ENCODE measurements at places on chromosomes 12 and 14. TPM values are rescaled to one million over a fixed set of nuclear protein-coding genes. Genes with fewer than 3 reads are reported as not detected.

Gene OTOGL
- total RNA-seq = 0.12 TPM

DNA sequence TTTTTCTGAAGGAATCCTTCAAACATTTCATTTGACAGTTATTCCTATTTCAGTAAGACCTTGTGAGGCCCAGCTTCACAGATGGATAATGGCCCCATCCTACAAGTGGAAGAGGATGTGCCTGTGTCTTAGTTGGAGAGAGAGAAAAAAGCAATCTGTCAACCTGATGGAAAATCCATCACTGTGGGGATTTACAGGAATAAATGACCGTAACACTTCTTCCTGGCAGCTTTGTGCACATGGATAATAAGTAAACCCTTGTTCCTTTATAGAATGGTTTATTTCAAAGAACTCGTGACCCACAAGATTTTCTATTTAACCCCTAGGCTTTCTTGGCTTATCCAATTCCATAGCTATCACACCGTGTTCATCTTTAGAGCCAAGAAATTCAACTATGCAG lies 121.4 kb upstream of the PCED1B start:
- H3K36me3 ChIP-seq = no peaks in the 10 kb centered on the region
- DNase-seq = no peak
- no peak overlapping the region for H3K27ac ChIP-seq
- no peak overlapping the region for H3K4me3 ChIP-seq
- H3K4me1 ChIP-seq = peaks cover 4% of the 10 kb centered on the region

Gene NDUFA9
- total RNA-seq = 71.6 TPM

- H3K27me3 ChIP-seq = no peaks in the 10 kb centered on the region
- peaks cover 3% of the 10 kb centered on the region for H3K4me1 ChIP-seq
- DNase-seq = no peak
- H3K36me3 ChIP-seq = no peaks in the 10 kb centered on the region
- H3K4me3 ChIP-seq = no peak overlapping the region
- H3K27ac ChIP-seq = no peak overlapping the region
These were observed 128.2 kb downstream of the KLHL28 start for GRCh38 chr14:44833376-44834060.

GRCh38 chr14:52852810-52853521 lies 61.6 kb upstream of the GNPNAT1 start:
- no peaks in the 10 kb centered on the region for H3K27me3 ChIP-seq
- no peak for DNase-seq
- peaks cover 20% of the 10 kb centered on the region for H3K36me3 ChIP-seq
- H3K4me1 ChIP-seq = peaks cover 8% of the 10 kb centered on the region

- H3K36me3 ChIP-seq = no peaks in the 10 kb centered on the region
- H3K27ac ChIP-seq = no peak overlapping the region
- H3K27me3 ChIP-seq = no peaks in the 10 kb centered on the region
- DNase-seq = no peak
These were observed 79.1 kb upstream of the ST8SIA1 start for GRCh38 chr12:22413592-22413991.

Gene DAO
- not detected for total RNA-seq

DNA sequence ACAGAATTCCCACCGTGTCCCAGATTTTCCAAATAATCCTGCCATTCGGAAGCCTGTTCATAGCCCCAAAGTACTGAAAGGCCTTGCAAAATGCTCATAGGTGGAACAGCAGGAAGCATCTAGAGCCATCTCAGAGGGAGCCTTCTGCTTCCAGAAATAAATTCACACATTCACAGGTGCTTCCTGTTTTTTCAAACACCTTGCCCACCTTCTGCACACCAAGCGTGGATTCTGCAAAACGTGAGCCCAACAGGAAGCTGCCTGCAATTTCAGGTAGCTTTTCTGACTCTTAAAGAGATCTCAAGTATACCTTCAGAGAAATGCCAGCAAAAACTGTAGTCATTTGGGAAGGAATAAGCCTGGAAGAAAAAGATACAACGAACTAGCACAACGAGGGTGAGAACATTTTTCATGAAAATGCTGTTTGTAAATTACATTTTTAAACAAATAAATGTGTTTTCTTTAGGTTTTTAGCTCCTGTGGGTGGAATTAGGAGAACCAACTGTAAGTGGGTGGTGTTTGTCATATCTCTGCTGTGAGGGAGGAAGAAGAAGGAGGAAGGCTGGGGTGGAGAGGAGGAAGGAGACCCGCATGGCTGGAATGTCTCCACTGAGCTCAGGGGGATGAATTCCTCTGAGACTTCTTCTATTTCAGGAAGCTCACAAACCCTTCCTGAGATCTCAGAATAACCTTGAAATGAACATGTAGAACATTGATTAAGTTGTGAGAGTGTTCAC lies at the start of gene IFNG-AS1:
Gene IFNG-AS1 (plus strand): TSS at position 264 of the 737 bp plus-strand sequence.
- H3K27me3 ChIP-seq = peaks cover 2% of the 10 kb centered on the region
- no peaks in the 10 kb centered on the region for H3K36me3 ChIP-seq

GRCh38 chr12:23611320-23611719 lies 338.1 kb downstream of the SOX5 start:
- no peaks in the 10 kb centered on the region for H3K27me3 ChIP-seq
- no peak overlapping the region for H3K4me3 ChIP-seq
- H3K27ac ChIP-seq = no peak overlapping the region
- peaks cover 12% of the 10 kb centered on the region for H3K36me3 ChIP-seq
- no peaks in the 10 kb centered on the region for H3K4me1 ChIP-seq

Gene UNC119B
- total RNA-seq = 80.0 TPM

Gene GRIN2B
- total RNA-seq = 1.0 TPM

DNA sequence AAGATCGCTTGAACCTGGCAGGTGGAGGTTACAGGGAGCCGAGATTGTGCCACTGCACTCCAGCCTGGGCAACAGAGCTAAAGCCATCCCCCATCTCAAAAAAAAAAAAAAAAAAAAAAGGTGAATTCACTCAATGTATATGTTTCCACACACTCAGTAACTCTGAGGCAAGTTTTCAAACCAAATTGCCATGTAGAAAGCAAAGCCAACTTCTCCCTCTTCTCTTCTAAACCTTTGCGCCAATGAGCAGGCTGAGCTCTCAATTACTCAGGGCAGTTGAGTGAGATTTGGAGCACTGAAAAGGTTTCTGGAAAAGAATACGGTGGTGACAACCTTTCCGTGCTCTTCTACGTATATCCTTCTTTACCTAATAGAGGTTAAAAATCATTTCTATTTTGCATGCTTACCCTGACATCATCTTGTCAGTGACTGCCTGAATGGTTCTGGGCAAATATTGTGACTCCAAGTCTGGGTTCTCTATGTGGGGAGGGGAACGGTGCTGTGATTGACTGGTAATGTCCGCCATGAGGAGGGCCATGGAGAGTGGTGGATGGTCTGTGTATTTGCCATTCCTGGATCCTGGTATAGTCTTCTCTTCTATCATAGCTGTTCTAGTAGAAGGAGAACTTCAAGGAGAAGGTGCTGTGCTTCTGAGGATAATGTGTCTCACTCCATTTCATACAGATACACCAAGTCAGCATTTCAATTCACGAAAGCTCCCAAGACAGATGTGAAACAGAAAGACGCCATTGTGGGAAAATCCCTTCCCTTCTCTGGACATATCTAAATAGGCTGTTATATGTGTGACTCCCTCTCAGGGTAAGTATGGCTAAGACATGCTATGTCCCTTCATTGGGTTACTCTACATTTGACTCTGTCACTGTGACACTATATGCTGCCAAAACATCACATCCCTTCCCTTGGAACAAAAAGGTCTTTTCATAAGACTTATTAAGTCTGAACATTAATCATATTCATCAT lies 46.2 kb upstream of the MED13L start:
- peaks cover 14% of the 10 kb centered on the region for H3K4me1 ChIP-seq
- peaks cover 3% of the 10 kb centered on the region for H3K36me3 ChIP-seq
- H3K27me3 ChIP-seq = no peaks in the 10 kb centered on the region
- no peak overlapping the region for H3K4me3 ChIP-seq
- H3K27ac ChIP-seq = no peak overlapping the region
- no peak for DNase-seq
